Iris pigment epithelial cell (primary cell): ENCODE measurements at places on chromosomes 13 and 19.

GRCh38 chr13:69028936-69029335 is 1078.7 kb upstream of the ATXN8OS start:
- no peak for DNase-seq

DNA sequence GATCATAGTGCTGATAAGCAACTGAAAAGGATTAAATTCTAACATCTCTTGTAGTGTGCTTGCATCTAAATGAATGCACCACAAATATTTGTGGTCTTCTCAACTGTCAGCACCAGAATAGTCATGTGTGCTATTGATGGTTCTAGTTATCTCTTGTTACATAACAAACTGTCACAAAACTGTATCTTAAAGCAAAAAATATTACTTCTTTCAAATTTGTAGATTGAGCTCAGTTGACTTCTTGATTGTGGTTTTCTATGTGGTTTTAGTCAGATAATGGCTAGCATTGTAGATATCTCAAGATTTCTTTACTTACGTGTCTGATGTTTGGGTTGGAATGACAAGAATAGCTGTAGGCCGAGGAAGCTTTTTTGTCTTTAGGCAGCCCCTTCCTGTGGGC is 431.3 kb downstream of the SLITRK6 start:
- DNase-seq: peak; percentile 47

DNA sequence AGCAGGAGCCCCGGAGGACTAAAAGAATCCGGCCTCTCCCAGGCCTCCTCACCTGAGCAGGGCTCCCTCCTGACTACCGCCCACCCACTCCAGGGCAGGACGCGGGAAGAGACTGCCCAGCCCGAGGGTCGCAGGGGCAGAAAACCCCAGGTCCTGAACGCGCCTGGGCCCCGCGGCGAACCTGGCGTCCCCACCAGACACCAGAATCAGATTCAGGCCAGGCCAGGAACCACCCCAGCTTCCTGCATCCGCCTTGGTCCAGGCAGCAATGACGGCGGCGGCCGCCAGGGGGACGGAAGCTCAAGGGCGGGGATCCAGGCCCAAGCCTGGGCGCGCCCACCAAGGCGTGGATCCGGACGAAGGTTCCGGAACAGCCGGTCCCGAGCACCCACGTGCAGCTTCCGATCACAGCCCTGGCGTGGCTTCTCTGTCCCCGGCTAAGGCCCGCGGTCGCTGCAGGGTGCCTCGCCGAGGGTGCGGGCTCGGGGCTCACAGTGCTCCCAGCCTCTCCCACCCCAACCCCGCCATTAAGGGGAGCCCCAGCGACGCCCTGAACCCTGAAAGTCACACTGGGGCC is 3.6 kb downstream of the LGALS7 start:
- DNase-seq: peak; percentile 82

GRCh38 chr19:33522371-33522662 is 726 bp upstream of the PEPD start:
- DNase-seq: no peak

GRCh38 chr19:33022472-33023116 is 42.1 kb downstream of the RHPN2 start:
- DNase-seq: peak; percentile 7

DNA sequence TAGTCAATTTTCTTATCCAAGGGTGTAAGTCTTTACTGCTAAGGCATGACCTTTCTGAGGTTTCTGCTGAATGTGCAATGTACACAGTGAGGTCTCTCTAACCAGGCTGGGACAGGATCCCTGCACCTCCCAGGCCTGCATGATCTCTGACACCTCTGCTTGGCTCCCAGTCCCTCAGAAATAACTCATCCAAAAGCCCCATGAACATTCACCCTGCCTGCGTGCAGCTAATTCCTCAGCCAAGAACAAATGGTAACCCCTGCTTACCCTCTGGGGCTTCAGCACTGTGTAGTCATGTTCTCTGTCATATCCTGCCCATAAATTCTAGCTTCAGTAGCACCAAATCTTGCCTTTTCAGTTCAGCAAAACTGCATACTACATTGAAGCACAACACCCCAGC is 1146.3 kb upstream of the MIR17HG start:
- DNase-seq: peak; percentile 30

GRCh38 chr13:105116966-105117365 is 1418.5 kb downstream of the EFNB2 start:
- DNase-seq: no peak

DNA sequence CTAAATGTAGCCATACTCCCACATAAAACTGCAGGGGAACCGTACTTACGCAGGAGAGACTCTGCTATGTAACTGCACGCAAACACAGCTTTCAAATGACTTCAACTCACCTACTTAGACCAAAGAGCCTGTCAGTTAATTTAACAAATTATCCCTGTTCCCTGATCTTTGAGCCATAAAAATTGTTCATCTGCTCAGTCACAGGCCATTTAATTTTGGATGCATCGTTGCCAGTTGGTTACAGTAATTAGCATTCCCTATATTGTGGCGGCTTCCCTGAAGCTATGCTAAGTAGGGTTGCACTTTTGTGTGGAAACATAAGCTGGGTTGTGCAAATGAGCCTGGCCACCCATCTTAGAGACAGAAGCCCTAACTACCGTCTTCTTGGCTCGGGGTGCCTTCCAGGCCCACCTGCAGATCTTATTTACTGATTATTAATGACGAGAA is 21.2 kb upstream of the OBI1 start:
- DNase-seq: no peak

- DNase-seq: peak; percentile 54
These were observed 39.3 kb downstream of the LMO7 start for GRCh38 chr13:75675421-75675820.

DNA sequence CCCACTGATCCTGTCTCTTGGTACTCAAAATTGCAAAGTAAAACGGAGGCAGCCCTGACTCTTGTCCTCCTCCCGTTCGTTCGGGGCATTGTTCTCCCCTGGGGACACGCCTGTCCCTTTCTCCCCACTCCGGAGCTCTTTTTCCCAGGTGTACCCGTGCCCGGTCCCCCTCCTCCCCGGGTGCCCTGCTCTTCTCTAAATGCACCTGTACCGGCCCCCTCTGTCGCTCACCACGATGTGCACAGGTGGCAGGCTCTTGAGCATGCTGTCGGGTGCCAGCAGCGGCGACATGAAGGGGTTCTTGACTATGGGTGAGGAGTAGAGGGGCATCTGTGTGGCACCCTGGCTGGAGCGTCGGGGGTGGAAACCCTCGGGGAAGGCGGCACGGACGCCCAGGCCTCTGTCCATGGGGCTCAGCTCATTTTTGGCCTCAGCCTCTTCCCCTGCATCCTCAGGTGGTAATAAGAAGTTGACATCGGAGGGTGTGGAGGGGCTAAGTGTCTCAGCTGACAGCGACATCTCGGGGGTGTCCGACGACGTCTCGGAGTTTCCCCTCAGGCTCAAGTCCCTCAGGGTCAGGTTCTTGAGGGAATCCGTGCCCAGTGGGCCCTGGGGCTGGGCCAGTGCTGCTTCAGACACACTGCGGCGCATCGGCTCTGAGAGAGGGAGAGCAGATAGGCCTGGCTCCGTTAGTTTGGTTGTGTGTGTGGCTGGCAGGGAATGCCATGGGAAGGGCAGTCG is 12.4 kb upstream of the CNFN start:
- DNase-seq: no peak

DNA sequence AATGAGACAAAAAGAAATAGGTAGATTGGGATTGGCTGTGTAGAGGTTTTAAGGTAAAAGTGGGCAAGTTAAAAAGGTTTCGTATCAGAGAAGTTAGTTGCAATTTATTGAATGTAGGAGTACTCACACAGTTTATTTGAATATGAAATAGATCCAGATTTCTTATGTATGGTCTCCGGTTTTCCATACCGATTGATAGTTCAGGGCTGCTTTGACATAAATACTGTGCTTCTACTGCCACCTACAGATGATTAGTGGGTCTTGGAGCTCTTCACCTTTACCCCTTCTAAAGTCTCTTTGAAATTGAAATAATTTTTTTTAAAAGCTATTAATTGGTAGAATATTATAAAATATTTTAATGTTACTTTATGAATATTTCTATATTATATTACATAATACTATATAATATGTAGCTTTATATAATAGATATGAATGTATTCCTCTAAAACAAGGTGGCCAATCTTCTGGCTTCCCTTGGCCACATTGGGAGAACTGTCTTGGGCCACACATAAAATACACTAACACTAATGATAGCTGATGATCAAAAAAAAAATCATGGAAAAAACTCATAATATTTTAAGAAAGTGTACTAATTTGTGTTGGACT is 7.7 kb upstream of the GPR18 start:
- peak; percentile 59 for DNase-seq

DNA sequence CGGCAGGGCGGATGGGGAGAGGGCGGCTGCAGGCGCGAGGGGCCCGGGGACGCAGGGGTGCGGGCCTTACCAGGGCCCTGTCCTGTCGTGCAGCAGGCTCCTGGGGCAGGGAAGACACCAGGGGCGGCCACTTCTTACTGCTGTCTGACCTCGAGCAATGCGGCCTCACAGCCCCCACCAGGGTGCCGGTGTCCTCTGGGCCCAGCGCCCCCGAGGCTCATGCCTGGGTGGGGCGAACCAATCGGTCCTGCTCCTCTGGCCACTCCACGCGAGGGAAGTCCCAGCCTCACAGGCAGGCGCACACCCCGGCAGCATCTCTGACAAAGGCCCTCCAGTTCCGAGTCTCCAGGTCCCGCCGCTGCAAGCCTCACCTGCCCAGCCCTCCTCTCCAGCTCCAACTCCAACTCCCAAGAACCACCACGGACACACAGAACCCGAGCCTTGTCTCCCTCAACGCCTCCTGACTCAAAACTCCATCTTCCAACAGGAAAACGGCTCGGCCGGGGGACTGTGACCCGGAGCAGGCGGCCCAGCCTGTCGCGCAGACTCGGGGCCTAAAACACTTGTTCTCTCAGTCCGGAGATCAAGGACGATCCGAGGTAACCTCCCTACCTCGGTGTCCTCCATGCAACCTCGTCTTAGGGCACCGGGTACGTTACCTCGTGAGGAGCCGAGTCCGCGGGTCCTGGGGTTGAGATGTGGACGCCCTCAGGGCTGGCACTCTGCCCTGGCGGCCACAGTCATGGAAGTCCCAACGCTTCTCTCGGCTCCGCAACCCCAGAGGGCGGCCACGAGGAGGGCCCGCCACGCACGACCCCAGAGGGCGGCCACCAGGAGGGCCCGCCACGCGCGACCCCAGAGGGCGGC is 6.5 kb downstream of the FGF22 start:
- DNase-seq: no peak

- no peak for DNase-seq
These were observed 13.5 kb downstream of the OR10H4 start for GRCh38 chr19:15962319-15962718.

- no peak for DNase-seq
These were observed 22.1 kb downstream of the CAPN12 start for GRCh38 chr19:38721979-38722773.

GRCh38 chr13:50128428-50128931 is 113.2 kb downstream of the KCNRG start:
- no peak for DNase-seq

DNA sequence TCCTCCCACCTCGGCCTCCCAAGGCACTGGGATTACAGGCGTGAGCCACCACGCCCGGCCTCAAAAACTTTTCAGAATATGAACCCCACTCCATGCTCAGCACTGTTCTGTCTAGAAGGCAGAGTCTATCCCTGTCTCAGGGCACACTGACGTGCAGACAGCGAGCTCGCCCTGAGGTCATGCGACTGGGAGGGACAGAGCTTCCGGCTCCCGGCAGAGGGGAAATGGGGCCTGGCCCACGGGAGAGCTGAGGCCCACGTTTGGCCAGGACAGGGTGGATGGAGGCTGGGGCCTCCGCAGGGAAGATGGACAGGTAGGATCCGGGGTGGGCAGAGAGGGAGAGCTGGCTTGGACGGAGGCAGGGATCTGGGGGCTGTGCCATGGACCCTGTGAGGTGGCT is 2.8 kb upstream of the AZU1 start:
- DNase-seq: no peak

DNA sequence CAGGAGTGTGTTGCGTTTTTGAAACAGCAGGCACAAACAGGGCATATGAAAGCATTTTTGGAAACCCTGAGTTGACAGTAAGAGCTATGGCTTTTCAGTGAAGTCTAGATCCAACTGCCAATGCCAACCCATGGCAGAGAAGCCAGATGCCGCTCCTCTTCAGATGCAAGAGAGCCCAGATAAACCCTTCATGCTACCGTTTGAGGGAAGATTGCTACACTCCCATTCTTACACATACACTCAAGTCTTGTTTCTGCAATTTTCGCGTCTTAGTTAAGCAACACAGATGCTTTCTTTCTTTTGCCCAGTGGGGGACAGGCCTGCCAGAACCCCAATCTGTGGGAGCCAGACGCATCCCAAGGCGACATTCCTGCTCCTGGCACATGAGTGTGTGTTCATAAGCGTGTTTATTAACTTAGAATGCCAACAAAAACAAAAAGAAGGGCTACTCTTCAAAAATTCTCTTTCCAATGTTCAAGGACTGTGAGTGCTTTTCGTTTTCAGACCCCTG is 10.4 kb downstream of the BORCS8 start:
- no peak for DNase-seq

DNA sequence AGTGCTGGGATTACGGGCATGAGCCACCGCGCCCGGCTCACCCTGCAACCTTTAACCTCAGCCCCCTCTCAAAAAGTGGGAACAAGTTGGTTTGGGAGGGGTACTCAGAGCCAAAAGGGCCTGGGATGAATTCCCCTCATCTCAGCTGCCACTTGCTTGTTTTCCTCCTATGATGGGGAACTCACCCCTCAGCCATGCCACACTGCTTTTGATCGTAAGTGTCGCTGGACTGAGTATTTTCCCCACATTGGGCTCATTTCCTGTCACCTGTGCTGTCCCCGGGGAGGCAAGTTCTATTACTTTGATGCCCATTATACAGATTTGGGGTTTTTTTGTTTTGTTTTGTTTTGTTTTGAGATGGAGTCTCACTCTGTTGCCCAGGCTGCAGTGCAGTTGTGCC is 6.5 kb downstream of the R3HDM4 start:
- DNase-seq: no peak

GRCh38 chr13:79237981-79238380 is 168.1 kb downstream of the RBM26 start:
- DNase-seq: no peak

DNA sequence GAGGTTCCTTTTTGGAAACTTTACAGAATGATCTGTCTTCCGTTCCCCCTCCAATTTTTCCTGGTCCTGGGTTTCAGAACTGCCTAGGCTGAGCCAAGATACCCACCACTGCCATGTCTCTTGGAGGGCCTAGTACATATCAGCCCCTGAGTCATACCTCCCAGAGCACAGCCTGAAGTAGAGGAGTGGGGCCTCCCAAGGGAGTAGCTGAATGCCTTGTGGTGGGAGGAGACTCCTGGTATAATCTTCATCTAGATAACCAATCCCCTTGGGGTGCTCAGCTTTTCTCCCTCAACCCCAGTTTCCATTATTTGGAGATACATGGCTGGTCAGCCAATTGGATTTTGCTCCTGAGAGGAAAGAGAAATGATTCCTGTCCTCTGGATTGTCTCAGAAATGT is 30.3 kb downstream of the ZNF763 start:
- DNase-seq: peak; percentile 77
